MM.1S (cell line): ENCODE measurements at places on chromosomes 3 and 15.

- DNase-seq, result no peak
Measured at GRCh38 chr3:190194506-190194905, 73.8 kb upstream of the P3H2 start.

- DNase-seq, result no peak
Measured at GRCh38 chr3:34934660-34935059, 704.7 kb upstream of the ARPP21 start.

DNA sequence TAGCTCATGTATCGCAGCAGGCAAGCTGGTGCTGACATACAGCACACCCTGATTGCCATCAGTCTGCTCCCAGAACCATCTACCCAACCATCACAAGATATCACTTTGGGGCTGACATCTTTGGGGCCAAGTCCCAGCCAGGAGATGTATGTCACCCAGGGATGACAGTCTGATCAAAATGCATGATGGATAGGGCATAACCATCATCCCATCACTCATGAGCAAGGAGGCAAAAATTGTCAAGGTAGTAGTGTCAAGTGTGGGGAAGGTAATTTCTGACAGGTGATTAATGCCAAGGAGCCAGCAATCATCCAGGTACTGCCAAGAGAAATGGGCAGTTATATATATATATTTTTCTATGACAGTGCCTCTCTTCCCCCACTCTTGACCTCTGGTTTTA, 277.4 kb downstream of the WDR72 start:
- no peak for DNase-seq

DNA sequence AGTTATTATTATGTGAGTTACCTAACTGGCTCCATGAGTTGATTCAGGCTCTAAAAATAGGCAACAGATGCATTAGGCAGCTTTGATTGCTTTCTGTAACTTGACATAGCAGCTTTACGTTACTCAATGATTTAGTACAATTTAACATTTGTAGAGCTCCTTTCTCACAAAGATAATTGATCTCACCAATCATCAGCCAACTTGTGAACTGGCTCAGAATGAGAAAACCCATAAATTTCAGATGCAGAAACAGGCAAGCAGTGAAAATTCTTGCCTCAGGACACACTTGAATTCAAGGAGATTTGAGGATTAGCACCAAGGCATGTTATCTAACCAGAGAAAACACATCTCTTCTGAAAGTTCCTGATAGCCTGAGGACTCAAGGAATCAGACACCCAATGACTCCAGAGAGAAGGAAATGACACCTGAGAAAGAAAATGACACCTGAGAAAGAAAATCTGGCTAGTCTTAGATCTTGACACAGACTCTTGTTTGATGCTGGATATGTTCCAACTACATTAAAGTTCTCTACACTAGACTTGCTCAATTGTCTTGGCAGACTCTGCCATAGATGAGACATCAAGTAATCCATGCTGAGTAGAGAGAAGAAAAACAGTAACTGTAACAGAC, 315.1 kb upstream of the CBLB start:
- DNase-seq, result no peak

DNA sequence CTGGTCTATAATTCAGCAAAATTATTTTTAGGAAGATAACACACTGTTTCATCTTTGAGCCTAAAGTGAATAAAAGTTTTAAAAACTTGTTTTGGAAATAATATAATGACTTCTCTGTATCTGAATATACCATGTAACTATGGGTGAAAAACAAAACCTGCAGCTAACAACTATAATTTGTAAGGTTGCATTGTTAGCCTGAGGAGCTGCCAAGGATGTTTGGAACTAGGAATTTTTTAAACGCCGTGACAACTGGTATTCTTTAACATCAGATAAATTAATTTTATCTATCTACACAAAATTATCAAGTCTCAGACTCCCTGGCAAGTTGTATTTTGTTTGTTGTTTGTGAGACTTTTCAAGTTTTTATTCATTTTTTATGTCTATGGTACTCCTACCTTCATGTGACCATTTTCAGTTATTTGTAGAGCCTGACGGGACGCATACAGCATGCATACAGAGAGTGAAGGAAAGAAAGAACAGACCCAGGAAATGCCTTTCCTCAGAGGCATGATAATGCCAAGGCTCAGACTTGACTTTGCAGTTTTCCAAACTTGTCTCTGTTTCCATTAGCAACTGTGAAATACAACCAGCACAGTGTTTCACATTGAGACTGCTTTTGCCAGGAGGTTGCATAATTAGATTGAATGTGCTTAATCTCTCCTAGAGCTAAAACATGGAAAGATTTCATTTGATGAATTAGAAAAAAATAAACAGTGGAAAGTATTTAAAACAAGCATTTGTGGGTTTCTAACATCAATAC, 60.8 kb upstream of the ARHGEF26 start:
- DNase-seq, result no peak

DNA sequence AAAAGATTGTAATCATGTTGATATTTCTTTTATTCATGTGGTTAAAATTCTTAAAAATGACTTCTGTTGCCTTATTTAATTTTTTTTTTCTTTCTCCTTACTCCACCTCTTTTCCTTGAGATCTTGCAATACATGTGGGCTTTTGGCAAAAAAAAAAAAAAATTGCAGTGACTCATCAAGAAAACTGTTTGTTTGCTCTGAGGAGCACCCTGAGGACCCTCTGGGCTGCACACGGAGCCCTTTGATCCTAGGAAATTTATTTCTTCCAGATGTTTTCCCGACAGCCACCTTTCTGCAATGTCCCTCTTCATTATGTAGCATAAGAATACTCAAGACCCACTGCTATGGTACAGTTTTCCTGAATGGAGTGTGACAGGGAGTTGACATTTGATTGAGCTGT, 371.7 kb downstream of the ZBTB20 start:
- no peak for DNase-seq
